Activated T-cell treated with anti-CD3 and anti-CD28 coated beads, Interleukin-2, amount 50 U/mL, for 48 hours (primary cell): ENCODE measurements at places on chromosomes 6 and 20.

DNA sequence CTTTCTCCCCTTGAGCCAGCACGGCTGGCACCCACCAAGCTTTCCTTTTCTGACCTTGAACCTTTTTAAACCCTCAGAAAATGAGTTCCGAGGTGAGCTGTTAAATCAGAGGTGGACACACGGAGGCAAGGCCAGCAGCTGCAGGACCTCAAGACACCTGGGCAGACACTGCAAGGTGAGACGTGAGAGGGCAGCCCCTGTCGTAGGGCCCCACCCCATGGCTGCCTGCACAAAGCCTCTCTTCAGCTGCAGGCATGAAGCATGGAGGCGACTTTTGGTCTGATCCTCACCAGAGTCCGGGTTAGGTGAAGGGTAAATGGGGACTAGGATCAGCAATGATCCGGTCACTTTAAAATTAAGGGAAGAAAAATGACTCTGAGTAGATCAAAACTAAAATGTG is 25.7 kb downstream of the MYT1 start:
- no peak for DNase-seq

GRCh38 chr6:169684056-169684455 is 17.8 kb downstream of the WDR27 start:
- DNase-seq, result no peak

DNA sequence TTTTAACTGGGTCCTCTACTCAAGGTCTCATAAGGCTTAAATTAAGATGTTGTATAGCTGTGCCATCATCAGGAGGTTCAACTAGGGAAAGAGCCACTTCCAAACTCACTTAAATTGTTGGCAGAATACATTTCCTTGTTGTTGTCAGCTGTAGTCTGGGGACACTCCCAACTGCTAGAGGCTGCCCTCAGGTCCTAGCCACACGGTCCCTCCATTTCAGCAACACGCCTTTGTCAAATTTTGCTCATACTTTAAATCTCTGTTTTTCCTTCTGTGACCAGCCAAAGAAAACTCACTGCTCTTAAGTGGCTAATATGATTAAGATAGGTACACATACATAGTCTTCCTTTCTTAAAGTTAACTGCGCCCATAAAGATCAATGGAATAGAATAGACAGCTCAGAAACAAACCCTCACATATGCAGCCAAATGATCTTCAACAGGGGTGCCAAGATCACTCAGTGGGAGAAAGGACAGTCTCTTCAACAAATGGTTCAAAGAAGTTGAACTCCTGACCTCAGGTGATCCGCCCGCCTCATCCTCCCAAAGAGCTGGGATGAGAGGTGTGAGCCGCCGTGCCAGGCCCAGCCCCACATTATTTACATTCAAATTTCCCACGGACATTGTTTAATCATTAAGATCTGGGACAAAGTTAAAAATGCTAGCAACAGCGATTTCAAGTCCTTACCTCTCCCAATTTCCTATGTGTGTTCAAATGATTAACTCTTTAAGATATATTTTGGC is 76.4 kb upstream of the ELOVL5 start:
- DNase-seq, result no peak

GRCh38 chr6:82396964-82397751 is 33.5 kb downstream of the TPBG start:
- no peak for DNase-seq

GRCh38 chr6:55853008-55854001 is 22.1 kb downstream of the BMP5 start:
- DNase-seq, result no peak

GRCh38 chr6:3355358-3356055 is 96.8 kb downstream of the PSMG4 start:
- no peak for DNase-seq

GRCh38 chr6:156416391-156416790 is 360.8 kb upstream of the ARID1B start:
- DNase-seq, result no peak

- no peak for DNase-seq
These were observed 61.6 kb downstream of the SLC24A3 start for GRCh38 chr20:19274001-19274400.

GRCh38 chr6:31354158-31354863 is 2.7 kb downstream of the HLA-B start:
- no peak for DNase-seq

DNA sequence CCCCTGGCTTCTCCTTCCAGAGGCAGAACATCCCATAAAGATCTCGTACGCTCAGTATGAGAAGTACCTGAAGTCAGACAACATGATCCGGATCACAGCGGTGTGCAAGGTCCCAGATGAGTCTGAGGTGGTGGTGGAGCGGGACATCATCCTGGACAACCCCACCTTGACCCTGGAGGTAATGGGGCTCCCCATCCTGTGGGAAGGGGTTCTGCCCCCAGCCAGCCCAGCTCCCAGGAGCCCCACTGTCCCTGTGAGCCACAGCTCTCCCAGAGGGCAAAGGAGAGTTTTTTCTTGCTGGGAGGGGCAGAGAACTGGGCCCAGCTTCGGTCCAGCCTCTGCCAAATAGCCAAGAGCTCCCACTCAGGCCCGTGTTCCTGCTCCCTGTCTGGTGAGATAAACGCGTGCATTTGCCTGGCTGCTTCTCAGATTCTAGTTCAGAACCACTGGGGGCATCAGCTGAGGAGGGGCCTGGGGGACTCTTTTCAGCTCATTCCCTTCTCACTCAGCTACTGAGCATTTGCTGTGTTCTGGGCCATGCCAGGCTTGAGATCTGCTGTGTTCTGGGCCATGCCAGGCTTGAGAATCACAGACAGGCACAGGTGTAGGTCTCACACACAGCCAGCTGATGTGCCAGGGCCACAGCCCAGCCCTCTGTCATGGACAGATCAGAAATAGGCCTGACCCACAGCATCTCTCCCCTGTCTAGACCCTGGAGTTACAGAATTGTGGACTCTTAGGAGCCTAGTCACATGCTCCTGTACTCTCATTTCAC is 39.5 kb downstream of the TGM3 start:
- DNase-seq, result no peak

DNA sequence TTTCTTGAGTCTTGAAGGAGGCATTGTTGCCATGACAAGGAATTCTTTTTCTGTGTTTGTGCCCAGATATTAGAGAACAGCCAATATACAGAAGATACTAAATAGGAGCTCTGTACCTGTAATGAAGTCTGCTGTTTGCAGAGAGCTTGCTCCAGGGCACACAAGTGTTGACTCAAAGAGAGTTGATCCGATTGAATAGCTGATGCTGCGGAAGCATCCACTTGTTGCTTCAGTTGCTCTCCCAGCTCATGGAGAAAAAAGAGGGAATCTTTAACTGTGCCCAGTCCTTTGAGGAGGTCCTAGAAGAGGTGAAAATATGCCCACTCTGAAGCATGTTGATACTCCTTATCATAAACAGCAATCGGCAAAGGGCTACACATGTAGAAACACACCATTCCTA is 411.4 kb downstream of the ESR1 start:
- no peak for DNase-seq

- DNase-seq, result no peak
These were observed 287.9 kb downstream of the CDC5L start for GRCh38 chr6:44675449-44675848.

DNA sequence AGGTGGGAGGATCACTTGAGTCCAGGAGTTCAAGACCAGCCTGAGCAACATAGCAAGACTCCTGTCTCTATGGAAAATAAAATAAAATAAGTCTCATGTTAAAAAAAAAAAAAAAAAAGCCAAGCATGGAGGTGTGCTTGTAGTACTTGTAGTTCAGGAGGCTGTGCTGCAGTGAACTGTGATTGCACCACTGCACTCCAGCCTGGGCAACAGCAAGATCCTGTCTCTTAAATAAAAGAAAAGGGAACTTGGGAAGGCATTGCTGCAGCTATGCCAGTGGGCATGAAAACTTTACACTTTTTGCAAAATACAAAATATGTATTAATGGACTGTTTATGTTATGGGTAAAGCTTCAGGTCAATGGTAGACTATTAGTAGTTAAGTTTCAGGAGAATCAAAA is 37.5 kb upstream of the REV3L start:
- no peak for DNase-seq

GRCh38 chr6:4346659-4347333 is 211.4 kb upstream of the ECI2 start:
- DNase-seq, result no peak

DNA sequence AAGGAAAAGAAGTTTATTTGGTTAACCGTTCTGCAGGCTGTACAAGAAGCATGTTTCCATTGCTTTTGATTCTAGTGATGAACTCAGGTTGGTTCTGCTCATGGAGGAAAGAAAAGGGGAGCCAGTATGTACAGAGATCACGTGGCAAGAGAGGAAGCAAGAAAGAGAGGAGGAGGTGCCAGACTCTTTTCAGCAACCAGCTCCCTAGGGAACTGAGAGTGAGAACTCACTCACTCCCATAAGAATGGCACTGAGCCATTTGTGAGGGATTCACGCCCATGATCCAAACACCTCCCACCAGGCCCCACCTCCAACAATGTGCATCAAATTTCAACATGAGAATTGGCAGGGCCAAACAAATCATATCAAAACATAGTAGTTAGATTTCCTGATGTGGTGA is 649.1 kb downstream of the EPM2A start:
- no peak for DNase-seq

DNA sequence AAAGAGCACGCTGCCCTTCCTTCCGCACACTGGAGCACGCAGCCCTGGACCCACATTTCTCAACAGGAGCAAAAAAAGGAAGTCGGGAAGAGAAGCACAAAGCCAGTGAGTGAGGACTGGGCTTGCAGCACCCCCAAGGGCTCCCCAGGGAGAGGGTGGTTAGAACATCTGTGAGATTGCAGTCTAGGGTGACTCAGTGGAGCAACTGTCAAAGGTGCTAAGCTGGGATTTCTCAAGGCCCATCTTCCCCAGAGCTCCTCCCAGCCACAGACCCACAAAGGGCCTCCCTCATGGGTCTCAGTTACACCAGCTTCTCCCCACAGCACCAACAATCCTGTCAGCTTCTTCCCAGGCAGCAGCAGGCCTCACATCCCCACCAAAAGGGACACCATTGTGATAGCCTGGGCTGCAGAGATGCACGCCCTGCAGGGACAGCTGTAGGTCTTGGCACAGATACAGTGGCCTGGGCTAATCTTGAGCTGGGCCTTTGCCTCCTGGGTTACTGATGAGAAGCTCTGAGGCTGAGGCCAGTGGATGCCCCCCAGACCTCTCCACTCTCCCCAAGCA is 39.6 kb upstream of the CD93 start:
- DNase-seq, result no peak

DNA sequence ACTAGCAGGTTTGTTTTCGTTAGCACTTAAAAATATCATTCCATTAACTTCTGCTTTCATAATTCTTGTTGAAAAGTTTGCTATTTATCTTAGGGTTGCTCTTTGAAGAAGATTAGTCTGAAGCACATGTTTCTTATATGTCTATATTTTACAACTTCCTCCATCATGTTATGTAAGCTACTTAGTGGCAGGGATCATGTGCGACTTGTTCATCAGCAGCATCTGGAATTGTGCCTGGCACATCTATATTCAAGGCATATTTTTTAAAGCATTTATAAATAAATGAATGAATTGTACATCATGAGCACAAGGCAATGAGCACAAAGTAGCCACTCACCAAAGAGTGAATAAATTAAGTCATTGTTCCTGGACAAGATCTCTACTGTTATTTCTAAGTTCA is 187.2 kb upstream of the COL21A1 start:
- DNase-seq, result no peak

DNA sequence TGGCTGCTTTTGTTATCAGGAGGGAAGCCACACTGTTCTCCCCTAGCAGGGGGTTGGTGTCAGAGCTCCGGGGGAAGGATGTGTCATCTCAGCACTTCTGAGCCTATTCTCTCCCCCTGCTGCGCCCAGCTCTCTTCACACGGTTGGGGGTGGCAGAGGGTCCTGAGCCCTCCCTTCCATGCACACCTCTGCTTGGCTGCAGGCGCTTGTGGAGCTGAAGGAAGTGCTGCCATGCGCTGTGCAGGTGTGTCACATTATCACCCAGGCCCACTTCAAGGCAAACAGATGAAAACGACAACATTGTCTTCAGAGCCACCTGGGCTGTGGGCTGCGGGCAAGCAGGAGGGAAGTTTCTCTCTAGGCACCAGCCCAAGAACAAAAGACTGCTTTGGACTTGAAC is 263.4 kb downstream of the BMP7 start:
- no peak for DNase-seq

- DNase-seq, result no peak
These were observed 11.3 kb downstream of the DIDO1 start for GRCh38 chr20:62914970-62915457.

- no peak for DNase-seq
These were observed 89.8 kb upstream of the LAMP5 start for GRCh38 chr20:9424551-9424950.

DNA sequence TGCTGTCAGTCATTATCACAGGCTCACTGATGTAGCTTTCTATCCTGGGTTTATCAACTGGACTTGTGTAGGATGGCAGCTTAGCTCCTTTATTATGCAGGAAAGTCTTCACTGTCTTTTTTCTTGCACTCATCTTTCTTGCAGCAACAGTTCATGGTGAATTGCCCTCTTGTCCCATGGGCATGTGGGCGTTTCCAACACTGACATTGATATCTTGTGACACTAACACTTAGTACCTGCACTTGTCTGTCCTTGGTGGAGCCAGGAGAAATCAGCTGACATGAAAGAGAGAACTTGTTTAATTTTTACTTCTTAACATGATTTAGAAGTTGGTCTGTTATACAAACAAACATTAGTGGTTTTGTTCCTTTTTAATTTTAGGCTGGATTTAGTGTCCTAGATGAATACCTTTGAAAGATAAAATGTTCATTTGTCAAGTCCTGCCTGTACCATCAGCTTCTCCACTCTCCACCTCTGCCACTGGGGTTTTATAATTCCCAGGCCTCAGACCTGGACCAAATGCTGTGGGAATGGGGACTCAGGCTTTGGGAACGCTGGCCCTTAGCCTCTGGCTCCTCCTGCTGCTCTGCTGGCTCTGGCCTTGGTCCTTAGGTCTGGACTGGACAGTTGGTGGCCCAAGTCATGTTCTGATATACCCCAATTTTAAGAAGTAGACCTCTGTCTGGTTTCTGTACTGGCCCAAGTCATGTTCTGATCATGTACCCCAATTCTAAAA is 161.0 kb upstream of the LAMP5 start:
- DNase-seq, result no peak

GRCh38 chr6:149405823-149406765 is 6.0 kb downstream of the SUMO4 start:
- no peak for DNase-seq
